ENCODE measurements at places on chromosomes 5 and 9.

GRCh38 chr9:99187311-99187710 is 34.4 kb downstream of the ALG2 start:
- DNase-seq: no peak

DNA sequence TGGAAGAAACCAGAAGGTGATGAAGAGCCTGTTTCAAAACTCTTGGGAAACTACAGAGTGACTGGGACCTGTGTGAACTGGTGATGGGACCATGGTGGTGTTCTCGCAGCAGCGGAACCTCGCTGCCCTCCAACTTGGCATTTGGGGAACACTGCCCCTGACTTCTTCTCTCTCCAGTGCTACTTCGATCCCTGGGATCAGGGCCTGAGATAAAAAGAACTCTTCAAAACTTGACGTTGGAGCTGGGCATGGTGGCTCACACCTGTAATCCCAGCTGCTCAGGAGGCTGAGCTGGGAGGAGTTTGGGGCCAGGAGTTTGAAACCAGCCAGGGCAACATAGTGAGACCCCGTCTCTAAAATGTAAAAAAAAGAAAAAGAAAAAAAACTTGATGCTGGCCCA is 18.1 kb downstream of the PITX1 start:
- no peak for DNase-seq

DNA sequence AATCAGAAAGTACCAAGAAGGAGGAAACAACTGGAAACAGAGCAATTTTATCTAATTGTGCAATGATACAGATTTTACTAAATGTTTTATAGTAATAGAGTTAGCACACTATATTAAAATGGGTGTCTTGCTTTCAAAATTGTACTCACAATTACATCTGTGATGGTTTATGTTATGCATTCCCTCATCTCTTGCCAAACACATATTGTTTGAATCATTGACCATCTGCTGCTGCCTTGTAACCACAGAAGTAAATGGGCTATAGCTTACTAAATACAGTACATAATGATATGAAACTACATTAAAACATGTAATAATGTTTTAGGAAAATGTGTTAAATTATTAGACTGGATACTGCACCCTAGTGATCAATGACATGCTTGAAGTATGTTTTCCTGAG is 158.1 kb downstream of the SLC25A46 start:
- DNase-seq: no peak

DNA sequence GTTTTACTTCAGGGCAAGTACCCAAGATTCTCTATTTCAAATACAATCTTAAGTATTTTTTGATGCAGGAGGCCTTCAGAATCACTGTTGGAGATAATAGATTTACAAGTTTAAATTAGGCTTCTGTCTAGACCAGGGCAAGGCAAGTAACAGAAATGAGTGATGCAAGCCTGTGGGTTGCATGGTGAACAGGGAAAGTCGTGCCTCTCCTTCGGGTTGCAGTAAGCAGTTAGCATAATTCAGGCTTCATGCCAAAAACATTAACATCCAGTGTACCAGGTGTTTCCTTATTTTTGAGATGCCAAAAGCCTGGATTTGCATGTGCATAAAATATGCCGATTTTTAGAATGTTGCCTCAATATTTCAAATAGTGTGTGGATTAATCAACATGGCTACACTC is 369.0 kb downstream of the CAAP1 start:
- no peak for DNase-seq

DNA sequence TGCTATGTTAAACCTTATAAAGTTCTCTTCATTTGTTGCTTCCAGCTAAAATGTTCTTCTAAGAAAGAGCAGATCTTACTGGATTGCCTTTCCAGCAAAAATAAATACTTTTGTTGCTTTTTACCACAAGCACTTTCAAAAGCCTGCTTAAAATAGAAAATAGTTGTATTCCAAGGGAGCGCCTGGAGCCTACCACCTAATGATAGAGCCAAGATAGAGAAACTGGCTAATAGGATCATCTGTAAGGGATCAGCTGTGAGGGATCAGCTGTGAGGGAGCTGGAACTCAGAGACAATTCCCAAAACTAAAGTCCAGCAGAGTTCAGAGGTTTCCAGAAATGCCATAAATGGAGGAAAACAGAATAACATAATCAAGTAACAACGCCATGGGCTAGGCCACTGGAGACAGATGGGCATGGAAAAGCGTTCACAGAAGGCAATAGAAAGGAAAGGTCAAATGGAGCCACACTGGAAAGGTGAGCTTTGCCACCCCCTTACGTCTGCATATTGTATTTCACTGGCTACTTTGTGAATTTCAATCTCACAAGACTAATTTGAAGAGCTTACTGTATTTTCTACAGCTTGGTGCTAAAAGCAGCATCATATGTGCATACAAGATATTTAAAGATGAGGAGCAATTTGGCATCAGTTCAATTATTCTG is 140.6 kb upstream of the TLE4 start:
- no peak for DNase-seq

GRCh38 chr5:92749943-92750342 is 831.1 kb downstream of the NR2F1-AS1 start:
- no peak for DNase-seq

DNA sequence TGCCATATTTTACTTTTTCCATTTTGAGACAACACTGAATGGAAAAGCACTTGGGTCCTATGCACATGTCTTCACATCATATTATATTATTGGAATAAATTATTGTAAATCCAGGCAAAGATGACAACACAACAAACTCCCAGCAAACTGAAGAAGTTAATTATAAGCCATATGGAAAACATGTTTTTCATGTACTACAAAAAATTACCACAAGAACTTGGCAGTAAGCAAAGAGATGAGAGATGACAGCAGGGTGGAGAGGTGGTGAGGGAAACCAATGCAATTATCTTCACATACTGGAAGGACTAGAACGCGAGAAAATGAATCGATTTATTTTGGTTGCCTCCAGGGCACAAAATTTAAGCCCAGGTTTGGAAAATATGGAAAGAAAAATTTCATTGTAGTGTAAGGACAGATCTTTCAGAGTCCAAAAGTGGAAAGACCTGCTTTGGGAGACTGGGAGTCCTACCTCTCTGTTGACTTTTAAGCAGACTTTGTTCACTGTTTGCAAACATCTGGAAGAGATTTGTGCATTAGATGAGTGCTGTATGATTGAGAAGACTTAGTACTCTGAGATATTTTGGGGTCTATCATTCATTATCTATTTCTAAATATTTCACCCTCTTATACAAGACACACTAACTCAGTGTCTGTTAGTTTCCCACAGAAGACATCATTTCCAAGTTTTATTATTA is 138.0 kb downstream of the TMEM232 start:
- DNase-seq: no peak

DNA sequence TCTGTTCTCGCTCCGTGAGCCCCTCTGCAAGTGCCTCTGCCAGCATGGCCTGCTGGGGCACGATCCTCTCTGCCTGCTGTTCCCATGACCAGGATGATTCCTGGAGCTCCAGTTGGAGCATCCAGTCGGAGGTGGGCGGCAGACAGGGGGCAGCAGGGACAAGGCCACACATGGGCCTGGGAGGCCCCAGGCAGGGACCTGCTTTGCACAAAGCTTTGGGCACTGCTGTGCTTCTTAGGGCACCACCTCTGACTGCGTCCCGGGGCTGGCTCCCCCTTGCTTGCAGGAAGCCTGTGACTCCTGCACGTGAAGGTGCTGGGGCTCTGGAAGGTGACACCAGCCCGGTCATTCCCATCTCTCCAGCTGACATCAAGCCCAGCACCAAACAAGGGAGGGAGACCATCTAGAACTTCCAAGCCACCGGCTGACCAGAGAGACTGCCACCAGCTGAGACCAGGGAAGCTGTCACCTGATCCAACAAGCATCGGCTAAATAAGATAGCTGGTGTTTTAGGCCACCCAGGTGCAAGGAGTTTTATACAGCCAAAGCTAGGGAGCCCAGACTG is 174.8 kb upstream of the FOXD4L5 start:
- DNase-seq: no peak

DNA sequence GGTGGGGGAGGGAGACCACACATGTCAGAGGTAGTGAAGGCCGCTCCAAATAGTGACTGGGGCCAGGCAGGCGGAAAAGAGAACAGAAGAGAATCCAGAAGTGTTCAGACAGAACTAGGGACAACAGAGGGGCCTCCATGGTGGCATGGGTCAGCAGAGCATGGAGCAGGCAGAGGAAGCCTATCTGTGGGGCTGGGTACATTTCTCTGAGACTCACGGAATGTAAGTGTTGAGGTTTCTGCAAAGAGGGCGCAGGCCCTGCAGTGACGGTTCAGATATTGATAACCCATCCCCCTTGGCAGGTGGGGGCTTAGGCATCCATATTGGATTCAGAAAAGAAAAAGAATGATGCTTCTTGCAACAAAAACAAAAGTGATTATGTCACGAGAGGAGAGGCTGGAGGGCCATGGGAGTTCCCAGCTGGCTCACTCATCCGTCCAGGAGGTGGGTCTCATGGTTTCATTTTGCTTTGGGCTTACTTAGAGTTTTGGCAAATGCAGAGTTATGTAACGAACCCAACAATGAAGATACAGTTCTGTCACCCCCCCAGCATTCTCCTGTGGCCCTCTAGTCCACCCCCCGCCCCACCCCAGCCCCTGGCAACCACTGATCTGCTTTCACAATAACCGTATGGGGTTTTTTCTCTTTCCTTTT is 5.4 kb upstream of the RMND5B start:
- DNase-seq: no peak

GRCh38 chr5:36965179-36965578 is 88.6 kb downstream of the NIPBL start:
- no peak for DNase-seq

GRCh38 chr9:76846297-76846696 is 59.6 kb downstream of the PRUNE2 start:
- DNase-seq: no peak

- DNase-seq: no peak
These were observed 372.8 kb downstream of the CDH12 start for GRCh38 chr5:22480305-22480704.

GRCh38 chr5:169415371-169415770 is 114.4 kb upstream of the SLIT3 start:
- no peak for DNase-seq

DNA sequence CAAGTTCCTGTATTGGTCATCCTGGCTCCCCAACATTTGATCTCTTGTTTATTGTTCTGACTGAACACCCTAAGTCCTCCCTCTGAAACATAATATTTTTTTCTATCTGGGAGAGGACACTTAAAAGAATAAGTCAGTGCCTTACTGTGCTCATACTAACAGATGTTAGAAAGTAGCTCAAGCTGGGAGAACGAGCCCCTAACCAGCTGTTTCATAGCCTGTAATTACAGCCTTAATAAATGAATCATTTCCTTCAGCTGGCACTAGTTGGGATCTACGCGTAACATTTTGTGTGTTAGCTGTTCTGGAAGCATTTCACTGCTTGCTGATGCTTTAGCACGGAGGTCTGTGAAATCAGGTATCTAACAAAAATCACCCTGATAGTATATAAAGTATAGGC is 345.9 kb upstream of the RIOK2 start:
- DNase-seq: no peak

- no peak for DNase-seq
These were observed 58.2 kb downstream of the CAMSAP1 start for GRCh38 chr9:135849181-135849580.

GRCh38 chr9:37410969-37411785 is 11.3 kb upstream of the GRHPR start:
- DNase-seq: no peak

DNA sequence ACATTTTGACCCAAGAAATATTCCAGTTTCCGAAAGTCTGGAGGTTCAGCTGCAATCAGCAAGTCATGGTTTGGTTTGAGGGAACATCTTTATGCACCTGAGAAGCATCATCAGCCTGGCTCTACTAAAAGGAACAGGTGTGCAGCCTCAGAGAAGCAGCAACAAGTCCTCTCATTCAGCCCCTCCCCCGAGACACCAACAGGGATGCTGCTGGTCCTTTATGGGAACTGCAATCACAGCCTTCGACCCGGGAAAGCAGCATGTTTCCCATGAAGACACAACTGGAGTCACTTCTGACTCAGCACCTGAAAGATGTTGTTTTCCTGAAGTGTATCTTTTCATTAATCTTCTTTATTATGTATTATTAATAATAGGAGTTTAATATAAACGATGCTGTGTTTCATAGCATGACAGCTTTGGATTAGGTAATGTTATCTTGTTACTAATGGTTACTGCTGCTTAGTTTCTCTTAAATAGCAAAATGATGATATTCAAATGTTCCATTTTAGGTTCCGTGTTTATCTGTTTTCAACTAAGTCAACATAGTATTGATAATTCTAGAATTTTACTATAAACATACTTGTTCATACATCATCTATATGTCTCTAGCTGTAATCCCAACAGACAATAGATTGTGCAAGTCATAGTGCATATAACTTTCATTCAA is 15.6 kb upstream of the NREP start:
- DNase-seq: no peak

DNA sequence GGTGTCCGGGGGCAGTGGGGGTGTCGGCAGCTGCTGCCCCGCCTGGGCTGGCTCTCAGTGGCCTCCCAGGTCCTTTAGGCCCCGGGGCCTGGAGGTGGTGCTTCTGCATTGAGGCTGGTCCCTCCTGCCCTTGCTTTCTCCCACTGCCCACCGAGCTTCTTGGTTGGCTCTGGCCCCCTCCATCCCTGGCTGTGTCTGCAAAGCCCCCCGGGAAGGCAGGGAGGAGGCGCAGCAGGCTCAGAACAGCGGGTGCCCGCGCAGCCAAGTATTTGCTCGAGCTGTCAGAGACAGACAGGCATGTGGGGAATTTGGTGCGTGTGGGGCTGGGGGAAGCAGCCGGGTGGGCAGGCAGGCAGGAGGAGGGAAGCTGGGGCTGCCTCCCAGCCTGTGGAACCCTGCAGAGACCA is 11.5 kb downstream of the CXXC5 start:
- no peak for DNase-seq

DNA sequence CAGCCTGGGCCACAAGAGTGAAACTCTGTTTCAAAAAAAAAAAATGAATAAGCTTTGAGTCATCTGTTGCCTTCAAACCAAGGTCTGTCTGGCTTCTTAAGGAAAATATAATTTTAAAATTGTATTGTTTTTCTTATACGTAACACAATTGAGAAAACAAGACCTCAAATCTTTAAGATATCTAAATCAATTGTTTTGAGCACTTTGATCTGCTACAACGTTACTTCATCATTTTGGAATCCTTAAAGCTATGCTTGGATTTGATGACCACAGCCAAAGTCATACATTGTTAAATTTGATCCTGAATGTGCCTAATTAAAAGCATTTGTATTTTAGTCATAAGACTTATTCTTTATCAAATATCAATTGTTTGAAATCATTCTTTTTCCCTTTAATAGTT is 37.7 kb upstream of the VCAN start:
- no peak for DNase-seq

DNA sequence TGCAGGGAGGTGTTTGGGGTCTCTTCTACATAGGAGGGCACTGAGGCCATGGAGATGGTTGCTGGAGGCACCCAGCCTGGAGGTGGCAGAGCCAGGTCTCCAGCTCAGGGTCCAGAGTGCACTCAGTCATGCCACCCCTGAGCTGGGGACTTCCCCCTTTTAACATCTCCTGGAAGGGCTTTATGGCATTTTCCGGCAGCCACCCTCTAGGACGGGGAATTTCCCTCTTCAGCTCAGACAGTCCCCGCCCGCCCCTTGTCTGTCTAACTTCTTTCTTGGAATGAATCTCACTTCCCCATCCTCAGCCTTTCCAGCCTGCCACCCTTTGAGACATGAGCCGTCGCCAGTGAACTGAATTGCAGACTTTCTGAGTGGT is 49.9 kb downstream of the COL15A1 start:
- DNase-seq: no peak

- DNase-seq: no peak
These were observed 65.4 kb upstream of the GDNF start for GRCh38 chr5:37905230-37905629.

Measured in activated naive CD8-positive, alpha-beta T cell treated with anti-CD3 and anti-CD28 coated beads, Interleukin-2, amount 10 ng/mL, durations not matched to agents 7 days and 5 days (primary cell).